ENCODE measurements at places on chromosomes 2 and 18.

DNA sequence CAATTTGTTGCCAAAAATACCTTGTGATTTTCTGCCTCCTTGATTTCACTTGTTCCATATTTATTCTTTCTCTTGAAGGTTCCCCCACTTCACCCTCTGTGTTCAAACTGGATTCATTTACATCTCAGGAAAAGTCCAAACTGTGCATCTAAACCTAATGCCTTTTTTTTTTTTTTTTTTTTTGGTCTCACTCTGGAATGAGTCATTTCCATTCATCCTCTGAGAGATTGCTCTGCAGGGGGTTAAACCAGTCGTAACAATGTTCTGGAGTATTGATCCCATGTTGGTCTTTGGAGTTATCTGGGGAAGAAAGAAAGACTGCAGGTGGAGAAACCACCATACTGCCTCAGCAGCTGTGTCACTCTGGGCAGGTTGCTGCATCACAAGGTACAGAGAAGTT lies 119.7 kb downstream of the TACR1 start:
- no peak for DNase-seq

DNA sequence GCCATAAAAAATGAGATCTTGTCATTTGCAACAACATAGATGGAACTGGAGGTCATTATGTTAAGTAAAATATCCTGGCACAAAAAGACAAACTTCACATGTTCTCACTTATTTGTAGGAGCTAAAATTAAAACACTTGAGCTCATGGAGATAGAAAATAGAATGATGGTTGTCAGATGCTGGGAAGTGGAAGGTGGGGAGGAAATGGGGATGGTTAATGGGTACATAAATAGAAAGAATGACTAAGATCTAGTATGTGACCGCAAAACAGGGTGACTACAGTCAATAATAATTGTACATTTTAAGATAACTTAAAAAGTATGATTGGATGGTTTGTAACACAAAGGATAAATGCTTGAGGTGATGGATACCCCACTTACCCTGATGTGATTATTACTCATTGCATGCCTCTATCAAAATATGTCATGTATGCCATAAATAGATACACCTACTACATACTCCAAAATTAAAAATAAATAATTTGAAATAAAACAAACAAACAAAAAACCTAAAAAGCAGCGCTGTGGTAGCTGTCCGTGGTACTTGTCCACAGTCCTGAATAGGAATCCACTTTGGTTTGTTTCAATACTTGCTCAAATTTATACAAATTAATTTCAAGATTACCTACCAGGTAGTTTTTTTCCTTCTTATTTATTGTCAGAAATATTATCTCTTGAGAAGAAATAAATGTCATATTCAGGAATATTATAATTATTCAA lies 224.5 kb downstream of the DLGAP1 start:
- no peak for DNase-seq

DNA sequence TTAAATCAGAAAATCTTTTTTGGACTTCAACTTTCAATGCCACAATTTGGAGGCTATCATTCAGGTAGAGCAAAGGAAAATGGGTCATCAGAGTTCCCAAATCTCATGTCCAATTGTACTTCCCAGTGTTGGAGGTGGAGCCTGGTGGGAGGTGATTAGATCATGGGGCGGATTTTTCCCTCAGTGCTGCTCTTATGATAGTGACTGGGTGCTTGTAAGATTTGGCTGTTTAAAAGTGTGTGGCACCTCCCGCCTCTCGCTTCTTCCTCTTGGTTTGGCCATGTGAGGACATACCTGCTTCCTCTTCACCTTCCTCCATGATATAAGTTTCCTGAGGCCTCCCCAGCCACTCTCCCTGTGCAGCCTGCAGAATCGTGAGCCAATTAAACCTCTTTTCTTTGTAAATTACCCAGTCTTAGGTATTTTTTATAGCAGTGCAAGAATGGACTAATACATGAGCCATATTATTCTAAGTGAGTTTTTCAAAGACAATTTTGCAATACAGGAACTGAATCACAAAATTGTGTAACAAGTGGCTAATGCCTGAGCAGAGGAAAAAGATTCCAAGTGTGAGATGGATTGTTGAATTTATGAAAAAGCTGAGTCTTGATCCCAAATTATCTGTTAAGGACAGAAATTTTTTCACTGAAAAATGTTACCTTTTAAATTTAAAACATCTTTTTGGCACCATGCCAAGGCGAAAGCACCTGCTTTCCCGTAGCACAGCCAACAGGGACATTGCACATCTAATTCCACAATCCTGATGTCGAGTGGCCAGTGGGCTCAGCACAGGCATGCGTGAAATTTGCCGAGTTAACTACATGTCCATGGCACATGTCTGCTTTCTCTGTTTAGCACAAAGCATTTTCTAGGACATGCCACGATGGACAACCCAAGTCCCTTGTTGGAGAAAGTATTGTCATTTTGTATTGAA lies 150.9 kb downstream of the COL6A3 start:
- DNase-seq = no peak

- no peak for DNase-seq
These were observed 47.1 kb upstream of the ZFP36L2 start for GRCh38 chr2:43273529-43273928.

DNA sequence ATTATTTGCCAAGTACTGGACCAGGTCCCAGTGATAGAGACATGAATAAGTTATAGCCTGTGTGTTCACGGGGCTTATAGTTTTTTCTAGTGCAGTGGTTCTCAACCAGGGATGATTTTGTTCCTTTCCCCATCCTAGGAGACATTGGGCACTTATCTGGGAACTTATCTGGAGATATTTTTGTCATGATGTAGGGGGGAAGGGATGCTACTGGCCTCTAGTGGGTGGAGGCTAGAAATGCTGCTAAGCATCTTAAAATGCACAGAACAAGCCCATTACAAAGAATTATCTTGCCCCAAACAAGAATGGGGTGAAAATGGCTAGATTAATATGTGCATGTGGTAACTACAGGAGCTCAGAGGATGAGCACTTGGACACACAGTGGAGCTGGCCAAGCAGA lies 75.2 kb downstream of the KLHL29 start:
- DNase-seq = no peak

DNA sequence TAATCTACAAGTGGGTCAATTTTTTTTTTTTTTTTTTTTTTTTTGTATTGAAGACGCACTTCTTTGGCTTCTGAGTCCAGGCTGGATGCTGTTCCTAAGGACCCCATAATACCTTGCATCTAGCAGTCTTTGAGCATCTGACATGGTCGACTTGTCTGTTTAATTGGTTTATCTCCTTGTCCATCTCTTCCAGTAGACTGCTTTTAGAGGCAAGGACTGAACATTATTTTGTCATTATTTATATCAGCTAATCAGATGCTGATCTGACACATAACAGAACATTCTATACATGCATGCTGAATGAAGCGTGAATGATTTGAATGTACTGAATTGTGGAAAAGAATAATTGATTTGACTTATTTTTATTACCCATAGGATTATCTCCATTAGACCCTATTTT lies 118.7 kb downstream of the CDH7 start:
- no peak for DNase-seq

- DNase-seq = peak; percentile 58
These were observed 20.8 kb downstream of the PTPN18 start for GRCh38 chr2:130376433-130377293.

DNA sequence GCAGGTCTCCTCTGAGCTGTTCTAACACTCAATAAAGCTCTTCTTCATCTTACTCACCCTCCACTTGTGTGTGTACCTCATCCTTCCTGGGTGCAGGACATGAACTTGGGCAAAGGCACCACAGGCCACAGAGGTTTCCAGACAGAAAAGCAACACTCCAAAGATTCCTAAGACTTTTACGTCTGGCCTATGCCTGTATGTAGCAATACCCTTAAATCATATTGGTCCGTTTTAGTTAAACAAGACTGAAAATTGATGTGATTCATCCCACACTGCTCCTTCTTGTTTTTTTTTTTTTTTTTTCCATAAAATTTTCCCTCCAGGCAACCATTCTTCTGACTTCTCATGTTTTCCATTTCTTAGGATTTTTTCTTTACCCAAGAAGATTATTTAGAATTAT lies 404.3 kb downstream of the PID1 start:
- DNase-seq = no peak

DNA sequence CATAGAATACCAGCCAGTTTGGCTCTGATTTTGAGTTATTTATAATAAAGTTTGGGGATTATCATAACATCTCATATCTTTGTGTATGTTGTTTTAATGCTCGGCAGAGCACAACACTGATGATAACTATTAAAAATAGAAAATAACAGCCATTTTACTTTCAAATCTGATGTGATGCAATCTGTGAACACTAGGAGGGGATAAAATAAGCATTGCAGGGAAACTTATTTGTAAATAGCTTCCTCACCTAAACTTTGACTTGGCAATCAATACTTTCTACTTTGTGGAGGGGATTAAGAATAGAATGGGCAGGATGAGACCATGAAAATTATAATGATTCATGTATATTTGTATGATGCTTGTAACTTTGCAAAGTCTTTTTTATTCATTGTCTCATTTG lies 54.4 kb downstream of the USP14 start:
- no peak for DNase-seq

- DNase-seq = no peak
These were observed 15.7 kb upstream of the FZD7 start for GRCh38 chr2:202017940-202018339.

DNA sequence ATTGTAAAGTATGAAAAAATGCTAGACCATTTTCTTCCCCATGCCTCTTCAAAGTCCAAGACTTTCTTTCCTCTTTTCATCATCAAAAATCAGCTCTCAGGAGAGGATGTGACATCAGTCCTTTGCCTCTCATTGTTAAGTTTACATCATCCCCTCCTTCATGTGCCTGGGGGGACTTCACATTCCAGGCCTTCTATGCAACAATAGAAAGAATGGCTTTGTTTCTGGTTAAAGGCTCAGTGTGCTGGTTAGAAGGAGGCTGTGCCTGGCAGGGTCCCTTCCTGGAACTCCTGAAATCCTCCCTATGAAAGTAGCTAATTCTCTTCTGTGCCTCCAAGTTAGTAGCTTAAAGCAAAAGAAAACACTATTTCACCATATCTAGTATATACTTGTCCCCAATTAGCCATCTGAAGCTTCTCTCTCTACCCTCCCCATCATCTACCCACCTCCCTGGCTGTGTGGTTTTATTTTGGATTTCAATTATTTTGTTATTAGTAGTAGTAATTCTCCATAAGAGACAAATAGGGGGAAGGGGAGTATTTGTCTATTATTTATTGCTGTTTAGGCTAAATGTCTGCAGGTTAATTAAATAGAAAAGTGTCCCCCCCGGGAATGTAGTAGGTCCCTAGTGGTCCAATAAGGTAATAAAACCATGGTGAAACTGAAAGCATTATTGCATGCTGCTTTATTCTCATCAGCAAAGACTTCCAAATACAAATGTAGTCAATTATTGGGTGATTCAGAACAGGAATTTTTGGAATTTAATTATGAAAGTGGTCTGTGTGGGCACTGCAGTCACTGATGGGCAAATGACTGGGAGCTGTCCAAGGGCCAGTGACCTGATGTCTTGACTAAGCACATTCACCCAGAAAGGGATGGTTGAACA lies 69.0 kb downstream of the CPO start:
- DNase-seq = no peak

DNA sequence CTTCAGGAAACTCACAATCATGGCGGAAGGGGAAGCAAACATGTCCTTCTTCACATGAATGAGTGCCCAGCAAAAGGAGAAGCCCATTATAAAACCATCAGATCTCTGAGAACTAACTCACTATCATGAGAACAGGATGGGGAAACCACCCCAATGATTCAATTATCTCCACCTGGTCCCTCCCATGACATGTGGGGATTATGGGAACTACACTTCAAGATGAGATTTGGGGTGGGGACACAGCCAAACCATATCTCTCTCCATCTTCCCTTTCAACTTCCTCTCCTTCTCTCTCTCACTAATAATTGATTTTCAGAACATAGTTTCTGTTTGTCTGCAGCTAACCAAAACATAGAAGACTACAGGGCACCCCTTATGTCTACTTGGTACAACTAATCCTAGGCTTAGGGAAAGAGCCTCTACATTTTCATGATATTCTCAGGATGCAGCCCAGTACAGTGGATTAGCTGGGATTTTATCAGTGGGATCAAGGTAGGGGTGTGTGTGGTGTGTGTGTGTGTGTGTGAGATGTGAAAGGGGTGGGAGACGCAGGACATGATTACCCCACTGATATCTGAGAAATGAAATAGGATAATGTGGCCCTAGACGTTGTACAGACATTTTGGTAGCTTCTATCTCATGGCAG lies 2.8 kb upstream of the ATF2 start:
- DNase-seq = no peak

DNA sequence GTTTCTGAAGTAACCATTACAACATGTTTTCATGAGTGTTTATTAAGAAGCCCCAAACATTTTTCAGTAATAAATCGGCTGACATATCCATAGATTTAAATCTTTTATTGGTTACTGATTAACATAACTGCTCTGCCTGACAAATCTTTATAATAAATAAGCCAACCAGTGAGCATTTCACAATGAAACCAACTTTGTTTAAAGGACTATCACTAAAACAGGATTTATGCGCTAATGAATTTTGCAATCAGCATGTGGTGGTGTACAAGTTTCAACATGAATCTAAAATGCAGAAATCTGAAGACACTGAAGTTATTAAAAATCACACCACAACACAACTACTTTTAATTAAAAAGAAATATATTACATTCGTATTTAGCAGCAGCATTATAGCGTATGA lies 166.7 kb downstream of the MEIS1 start:
- DNase-seq = no peak

DNA sequence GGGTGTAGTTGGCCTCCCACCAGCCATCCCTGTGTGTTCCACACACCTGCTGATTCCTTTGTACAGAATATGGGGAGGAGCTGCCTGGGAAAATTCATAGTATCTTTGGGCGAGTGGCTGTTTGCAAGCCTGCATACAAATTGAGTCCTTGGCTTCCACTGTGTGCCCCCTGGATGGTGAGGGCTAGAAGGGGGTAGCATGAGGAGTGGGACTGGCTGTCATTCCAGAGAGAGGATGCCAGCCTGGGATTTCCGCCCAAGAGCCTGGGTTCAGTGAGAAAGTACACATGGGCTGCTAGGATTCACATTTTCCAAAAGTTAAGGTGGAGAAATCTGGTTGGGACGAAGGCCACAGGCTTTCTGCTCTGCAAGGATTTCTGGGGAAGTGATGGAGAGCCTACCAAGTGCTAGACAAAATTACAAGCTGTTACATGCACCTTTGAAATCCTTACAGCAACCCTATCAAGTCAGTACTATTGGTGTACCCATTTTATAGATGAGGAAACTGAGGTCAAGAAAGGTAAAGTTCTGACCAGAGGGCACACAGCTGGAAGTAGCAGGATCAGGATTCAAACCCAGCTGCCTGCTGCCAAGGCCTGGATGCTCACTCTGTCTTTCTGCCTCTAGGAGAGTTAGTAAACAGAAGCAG lies 606 bp upstream of the TOGARAM2 start:
- no peak for DNase-seq

- DNase-seq = no peak
These were observed 66.0 kb downstream of the NOL10 start for GRCh38 chr2:10623776-10624175.

GRCh38 chr2:207428573-207428972 lies 101.2 kb upstream of the CREB1 start:
- no peak for DNase-seq

Data from GM13976 (cell line).